Kidney tubule cell (primary cell): ENCODE measurements at places on chromosomes 5 and 9.
A peak's percentile ranks its signal among the peaks of the same experiment; 100 is the strongest.

GRCh38 chr9:89022001-89022759 is 30.9 kb downstream of the S1PR3 start:
- peak; percentile 90 for DNase-seq

- no peak for DNase-seq
These were observed 8.3 kb downstream of the HNRNPH1 start for GRCh38 chr5:179615203-179615602.

GRCh38 chr9:126154869-126155268 is 171.8 kb upstream of the MVB12B start:
- no peak for DNase-seq

DNA sequence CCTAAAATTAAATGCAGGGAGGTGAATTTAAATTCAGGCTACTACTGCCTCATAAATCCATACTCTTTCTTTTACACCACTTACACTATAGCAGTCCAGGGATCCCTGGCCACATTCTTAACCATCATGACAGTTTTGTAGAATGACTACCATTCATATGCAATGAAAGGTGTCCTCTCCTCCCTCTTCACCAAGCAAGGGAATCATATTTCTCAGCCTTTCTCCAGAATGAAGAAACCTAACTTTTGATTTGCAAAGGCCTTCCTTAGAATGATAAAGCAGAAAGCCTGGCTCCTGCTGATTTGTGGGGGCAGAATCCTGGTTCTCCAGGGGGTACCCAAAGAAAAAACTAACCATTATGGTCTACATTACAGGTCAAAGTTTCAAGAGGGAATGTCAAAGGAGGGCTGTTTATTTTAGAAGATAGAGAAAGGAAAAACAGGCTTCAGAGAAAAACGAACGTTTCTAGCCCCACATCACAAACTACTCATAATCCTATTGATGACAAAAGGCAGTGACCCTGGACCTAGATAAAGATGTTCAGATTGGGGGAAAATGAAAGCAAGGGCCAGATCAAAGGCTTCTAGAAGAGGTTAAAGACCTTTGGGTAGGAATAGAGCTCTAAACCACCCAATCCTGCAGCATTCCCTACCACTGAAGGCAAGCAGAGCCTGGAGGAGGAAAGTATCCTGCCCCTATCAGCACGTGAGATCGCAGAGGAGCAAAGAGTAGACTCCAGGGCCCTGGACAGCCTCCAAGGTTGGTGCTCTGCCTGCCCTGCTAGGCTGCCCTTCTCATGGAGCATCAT is 11.5 kb downstream of the WNT8A start:
- no peak for DNase-seq

- DNase-seq: no peak
These were observed 193.5 kb upstream of the TLX3 start for GRCh38 chr5:171115519-171115918.

DNA sequence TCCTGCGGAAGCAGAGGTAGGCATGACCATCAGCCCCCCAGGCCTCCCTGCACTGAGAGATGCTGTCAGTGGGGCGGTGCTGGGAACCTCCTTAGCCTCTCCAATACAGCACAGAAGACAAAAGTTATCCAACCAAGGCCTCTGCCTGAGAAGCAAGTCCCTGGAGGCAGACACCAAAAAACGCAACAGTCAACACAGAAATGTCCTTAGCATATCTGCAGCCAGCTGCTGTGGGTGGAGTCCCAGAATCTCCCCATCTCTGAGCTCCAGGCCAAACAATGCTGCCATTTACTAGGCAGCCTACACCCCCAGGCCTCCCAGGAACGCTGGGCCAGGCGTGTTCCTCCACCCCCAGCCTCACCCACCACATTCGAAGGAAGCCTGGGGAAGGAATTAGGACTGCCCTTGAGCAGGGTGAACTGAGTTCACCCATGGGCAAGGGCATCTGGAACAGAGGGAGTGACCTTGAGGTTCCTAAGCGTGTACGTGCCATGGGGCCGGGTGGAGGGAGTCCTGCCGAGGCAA is 43.7 kb downstream of the STK10 start:
- no peak for DNase-seq
